ENCODE measurements at places on chromosomes 16 and 17.

GRCh38 chr17:35236821-35237220 is 6.1 kb upstream of the SLFN5 start:
- DNase-seq, result peak; percentile 32

DNA sequence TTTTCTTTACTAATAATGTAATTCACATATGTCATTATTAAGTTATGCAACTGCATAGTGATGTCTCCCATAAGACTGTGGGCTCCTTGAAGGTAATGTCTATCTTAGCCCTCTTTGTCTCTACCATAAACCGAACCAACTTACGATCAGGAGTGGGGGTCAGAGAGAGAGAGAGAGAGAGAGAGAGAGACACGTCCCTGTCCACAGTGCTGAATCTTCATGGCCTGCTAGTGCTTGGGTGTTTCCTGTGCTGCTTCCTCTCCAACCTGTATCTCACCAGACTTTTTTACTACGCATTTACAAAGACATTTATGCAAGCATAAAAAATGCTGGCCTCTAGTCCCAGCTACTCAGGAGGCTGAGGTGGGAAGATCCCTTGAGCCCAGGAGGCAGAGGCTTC is 52.2 kb upstream of the HAPSTR1 start:
- peak; percentile 33 for DNase-seq

DNA sequence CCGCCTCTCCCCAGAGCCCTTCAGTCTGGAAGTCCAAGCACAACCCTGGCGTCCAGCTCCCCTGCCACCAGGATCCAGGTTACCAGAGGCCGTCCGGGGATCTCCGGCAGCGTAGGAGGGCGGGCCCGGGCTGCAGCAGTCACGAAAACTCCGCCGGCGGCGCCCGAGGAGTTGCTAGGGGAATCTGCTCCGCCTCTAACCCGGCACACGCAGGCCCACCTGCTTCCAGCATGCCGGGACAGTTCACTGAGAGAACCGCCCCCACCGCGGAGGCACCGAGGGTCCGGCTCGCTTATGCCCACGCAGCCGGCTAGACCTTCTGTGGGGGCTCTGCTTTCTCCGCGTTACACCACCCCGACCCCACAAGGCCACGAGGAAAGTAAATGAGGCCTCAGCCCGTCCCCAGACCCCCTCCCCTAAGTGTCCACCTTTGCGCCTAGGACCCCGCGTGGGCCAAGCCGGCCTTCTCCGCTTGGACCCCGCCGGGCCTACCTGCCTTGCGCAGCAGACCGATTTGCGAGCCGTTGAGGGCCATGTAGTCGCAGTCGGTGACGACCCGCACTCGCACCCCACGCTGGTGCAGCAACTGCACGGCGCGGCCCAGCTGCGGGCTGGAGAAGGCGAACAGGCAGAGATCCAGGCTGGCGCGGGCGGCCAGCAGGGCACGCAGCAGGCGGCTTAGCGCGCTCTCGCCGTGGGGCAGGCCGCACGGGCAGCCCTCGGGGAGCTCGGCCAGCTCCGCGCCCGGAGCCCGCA is 587 bp downstream of the PLD6 start:
- DNase-seq, result peak; percentile 63

GRCh38 chr17:81707725-81708646 is 4.1 kb upstream of the SLC25A10 start:
- no peak for DNase-seq

DNA sequence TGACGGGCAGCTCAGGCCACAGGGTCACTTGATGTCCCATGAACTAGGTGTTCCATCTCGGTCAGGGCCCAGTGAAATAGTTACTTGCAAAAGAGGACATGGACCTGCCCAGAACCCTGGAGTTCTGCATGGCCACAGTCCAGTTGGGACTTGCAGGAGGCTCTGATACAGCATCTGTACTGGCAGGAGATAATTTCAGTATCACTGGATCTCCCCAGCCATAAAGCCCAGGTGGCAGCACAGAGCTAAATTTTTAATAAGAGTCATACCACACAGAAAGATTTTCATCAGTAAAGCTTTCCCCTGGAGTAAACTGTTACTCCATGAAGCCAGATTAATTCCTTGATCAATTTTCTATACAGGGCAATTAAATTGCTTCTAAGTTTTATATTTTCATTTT is 18.0 kb upstream of the SLC16A5 start:
- no peak for DNase-seq

DNA sequence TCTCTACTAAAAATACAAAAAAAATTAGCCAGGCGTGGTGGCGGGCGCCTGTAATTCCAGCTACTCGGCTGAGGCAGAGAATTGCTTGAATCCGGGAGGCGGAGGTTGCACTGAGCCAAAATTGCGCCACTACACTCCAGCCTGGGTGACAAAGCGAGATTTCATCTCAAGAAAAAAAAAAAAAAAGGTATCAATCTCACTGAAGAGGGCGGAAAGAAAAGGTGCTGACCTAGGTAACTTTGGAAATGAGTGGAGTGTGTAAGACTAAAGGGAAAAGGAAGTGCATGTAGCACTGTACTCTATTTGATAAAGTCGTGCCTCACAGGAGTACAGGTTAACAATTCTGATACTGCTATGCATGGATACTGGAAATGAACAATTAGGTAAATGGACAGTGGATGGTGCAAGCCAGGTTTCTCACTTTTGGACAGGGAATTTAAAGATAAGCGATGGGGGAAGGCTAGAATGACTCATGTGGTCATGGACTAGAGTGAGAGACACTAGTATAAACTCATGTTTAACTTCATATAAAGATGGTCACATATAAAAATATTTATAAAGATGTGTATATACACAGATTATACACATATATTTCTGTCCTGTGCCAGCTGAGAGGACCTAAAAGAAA is 142.9 kb downstream of the CDK5R1 start:
- DNase-seq, result no peak

GRCh38 chr17:21239680-21240368 is 13.4 kb downstream of the NATD1 start:
- no peak for DNase-seq

- DNase-seq, result no peak
Observed at GRCh38 chr17:76102944-76103273, 678 bp downstream of the EXOC7 start.

GRCh38 chr16:74999609-75000480 is 1.0 kb downstream of the ZNRF1 start:
- DNase-seq, result peak; percentile 21

GRCh38 chr17:49519781-49520180 is 24.7 kb downstream of the NGFR start:
- DNase-seq, result no peak

DNA sequence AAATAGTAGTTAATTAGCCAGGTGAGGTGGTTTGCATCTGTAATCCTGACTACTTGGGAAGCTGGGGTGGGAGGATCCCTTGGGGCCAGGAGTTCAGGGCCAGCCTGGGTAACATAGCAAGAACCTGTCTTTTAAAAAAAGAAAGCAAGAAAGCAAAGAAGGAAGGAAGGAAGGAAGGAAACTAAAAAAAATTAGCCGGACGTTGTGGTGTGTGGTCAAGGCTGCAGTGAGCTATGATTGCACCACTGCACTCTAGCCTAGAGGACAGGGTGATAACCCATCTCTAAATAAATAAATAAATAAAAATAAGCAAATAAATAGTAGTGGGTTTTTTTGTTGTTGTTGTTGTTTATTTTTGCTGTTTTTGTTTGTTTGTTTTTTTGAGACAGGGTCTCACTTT is 39.3 kb upstream of the MAP2K6 start:
- DNase-seq, result no peak

GRCh38 chr16:51002881-51003490 is 148.1 kb downstream of the SALL1 start:
- DNase-seq, result no peak

DNA sequence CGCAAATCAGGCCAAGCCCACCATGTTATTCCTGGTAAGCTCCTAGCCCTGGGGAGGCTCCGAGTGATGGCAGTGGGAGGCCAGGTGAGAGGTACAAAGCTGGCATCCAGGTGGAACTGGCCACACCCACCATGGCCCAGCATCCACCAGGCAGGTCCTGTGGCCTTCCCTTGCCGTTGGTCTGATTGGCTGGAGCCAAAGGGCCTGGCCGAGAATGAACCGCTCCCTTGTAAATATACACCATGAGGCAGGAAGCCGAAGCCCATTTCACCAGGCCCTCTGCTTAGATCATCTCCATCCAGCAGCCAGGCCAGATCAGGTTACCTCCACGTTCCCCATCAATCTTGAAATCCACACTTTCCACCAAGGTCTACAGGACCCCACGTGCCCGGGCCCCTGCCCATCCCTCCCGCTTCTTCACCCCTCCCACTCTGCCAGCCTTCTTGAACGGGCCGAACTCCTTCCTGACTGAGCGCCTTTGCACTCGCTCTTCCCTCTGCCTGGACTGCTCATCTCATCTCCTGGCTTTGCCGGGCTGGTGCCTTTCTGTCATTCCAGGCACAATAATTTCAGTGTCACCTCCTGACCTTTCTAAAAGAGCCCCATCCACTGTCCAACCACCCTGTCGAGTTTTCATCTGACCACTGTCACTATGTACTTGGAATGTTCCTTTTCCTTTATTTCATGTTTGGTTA is 5.8 kb downstream of the SOCS1 start:
- DNase-seq, result no peak

GRCh38 chr16:4410335-4411075 is 5.9 kb downstream of the CORO7 start:
- DNase-seq, result no peak

DNA sequence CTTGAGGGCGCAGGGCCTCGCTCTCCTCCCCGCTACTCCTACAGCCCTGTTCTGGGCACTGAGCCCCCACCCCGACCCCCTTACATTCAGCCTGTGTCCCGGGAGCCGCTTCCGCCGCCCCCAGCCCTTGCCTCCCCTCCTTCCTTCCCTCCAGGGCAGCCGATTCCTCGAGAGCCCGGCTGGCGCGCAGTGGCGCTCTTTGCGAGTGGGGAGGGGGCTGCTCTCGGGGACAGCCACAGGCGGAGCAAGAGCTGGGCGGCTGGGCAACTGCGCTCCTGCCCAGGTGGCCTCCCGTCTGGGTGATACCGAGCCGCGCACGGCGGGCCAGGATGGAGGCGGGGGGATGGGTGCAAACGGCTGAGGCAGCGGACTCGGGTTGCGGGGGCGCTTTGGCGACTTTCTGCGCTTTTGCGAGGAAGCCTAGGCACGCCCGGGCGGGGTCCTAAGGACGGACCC is 1.2 kb downstream of the MMP15 start:
- no peak for DNase-seq

DNA sequence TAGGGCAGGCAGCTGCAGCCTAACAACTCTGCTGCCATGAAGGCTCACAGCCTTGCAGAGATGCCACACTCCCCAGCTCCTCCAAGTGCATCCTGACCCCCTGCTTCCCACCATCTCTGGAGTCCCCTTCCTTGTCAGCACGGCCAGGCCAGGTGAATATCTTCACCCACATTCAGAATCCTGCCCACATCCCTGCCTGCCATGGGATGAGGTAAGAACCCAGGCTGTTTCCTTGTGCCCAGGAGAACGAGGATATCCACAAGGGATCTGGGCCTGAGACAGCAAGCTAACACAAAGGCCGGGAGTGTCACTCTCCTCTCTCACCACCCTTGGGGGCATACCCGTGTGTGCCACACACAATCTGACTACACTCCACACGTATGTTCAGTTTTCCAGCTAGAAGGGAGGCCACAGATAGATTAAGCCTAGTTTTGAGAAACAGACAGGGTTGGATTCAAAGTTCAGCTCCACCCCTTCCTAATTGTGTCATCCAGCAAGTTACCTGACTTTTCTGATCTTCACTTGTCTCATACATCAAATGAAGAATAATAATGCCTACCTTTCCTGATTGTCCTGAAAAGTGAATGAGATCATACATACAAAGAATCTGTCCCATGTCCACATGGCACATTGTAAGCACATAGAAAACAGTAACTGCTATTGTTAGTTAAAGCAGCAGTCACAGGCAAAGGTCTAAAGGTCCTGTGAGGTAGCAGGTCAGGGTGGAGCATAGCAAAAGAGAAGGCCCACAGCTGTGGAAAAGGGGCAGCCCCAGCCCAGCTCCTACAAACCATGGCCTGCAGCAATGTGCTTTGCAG is 17.4 kb upstream of the SUPT4H1 start:
- no peak for DNase-seq

DNA sequence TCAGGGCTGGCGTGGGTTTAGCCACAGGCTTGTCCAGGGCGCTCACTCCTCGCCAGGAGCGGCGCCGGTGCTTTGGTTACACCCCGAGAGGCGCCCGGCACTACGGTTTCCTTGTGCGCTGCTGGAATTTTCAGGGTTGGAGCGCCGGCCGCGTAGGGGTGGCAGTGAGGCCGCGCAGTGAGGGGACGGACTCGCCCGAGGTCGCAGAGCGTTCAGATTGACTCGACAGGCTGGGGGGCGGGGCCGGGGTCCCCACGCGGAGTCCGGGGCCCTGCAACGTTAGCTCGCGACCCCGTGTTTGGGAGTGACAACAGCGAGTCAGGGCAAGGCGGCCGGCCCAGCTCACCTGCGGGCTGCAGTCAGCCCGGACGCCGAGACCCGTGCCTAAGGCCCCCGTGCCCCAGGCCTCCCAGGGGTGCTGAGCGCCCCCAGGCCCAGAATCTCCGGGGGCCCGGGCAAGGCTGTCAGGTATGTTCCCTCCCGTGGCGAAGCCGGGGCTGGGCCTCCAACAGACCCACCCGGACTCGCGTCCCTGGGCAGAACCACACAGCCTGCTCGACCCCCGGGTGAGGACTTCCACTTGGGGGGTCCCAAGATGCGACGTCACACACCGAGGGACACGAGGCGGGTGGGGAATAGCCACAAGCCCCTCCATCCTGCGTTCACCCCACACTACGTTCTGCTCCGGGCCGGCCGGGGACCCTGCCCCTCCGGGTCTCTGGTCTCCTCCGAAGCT is 1.3 kb upstream of the ACTG1 start:
- peak; percentile 69 for DNase-seq

GRCh38 chr16:66441586-66442375 is 14.7 kb downstream of the BEAN1 start:
- DNase-seq, result peak; percentile 68

DNA sequence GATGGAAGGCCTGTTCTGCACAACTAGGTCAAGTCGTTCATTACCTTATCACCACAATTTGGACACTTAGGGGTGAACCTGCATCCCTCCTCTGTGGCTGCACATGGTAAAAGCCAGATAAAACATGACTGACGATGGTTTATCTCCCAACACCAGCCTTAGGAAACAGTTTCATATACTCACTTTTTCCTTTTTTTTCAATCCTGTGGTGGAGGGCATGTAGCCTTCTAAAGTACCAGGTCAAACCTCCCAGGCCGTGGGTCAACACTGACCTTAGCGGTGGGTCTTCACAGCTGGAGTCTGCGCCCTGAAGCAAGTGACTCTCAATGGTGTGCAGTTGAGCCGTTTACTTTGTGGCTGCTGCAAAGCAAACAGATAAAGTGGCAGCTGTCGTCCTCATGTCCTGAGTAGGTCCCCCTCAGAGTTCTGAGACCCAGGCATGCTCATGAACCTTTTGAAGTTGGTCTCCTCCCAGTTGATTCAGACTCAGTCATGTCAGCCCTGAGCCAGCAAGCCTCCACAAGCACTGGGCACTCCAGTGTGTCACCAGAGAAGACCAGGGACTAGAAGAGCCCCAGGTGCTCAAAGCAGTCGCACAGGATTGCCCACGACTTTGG is 5.9 kb downstream of the FAHD1 start:
- no peak for DNase-seq

Data from NCI-H226 (cell line).